ENCODE measurements at places on chromosomes 2 and 18.
A peak's percentile ranks its signal among the peaks of the same experiment; 100 is the strongest.

GRCh38 chr2:171167352-171167997 lies 6.8 kb upstream of the TLK1 start:
- DNase-seq = no peak

GRCh38 chr2:152428800-152429582 lies 94.0 kb downstream of the FMNL2 start:
- no peak for DNase-seq

- no peak for DNase-seq
These were observed 21.2 kb downstream of the WDFY1 start for GRCh38 chr2:223923976-223924375.

DNA sequence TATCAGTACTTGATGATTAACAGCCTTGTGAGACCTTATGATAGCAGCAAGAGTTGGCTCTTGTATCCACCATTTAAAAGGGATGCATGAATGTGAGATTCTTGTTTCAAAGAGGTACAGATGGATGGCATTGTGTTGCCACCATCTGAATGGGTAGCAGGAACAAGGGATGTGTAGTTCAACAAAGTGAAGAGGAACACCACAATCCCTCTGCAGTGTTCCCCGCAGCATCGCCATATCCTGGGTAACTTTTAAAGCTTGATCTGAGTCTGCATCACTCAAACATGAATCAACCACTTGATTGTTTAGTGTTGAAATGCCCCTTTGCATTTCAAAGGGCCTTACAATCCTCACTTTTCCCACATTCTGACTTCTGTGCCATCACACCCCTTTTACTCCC lies 106.7 kb downstream of the SS18 start:
- no peak for DNase-seq

DNA sequence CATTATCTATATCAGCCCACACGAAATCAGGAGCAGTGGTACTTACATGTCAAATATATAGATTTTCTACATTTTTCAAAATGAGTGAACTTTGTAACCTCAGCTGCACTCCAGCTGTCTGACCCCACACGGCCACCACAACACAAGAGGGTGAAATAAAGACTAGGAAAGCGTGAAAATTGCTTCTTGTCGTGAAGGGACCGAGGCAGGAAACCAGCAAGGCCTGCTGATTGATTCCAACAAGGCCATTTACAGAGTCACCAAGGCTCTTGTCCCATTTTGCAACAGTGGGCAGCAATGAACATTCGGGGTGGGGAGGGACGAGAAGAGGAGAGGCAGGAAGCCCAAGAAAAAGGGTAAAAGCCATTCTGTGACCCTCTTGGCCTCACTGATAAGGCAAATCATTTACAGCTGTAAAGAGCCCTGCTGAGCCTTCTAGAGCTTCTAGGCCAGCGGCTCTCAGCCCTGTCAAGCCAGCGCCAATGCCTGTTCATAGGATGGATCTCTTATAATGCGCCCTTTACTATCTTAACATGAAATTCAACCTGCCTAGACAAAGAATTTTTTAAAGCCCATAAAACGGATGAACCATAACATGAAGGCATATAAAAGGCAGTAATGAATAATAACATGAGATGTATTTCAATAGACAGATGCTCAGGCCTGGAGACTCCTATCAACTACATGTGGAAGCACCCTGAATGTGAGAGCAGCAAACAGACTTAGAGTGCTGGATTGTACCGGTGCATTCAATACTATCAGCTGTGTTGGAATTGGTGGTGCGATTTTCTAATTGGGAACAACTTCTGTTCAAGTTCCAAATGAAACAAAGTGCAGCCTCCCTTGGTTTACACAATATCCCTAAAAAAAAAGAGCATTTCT lies 269.0 kb downstream of the CDCA7 start:
- no peak for DNase-seq

GRCh38 chr18:28559511-28559910 lies 382.6 kb upstream of the CDH2 start:
- DNase-seq = no peak

GRCh38 chr18:50844554-50844953 lies 24.7 kb upstream of the MRO start:
- no peak for DNase-seq

DNA sequence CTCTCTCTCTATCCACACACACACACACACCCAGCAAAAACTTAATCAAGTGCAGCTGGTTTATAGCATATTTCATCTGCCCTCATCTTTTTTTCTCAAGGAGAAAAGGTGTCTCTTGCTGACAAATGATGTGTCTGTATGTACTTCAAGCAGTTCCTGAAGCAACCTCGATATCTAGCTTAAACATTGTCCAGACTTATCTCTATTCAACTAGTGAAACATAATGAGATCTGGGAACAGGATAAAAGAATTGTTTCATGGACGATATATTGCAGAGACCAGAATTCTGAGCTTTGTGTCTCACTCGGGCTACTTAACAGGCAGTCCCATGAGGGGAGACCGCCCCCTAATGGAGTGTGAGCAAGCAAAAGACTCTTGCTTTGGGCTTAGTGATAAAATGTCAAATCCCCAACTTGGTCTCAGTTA lies 929.2 kb upstream of the SOX11 start:
- DNase-seq = no peak

- DNase-seq = peak; percentile 73
These were observed 21.9 kb upstream of the RNF149 start for GRCh38 chr2:101330253-101330933.

DNA sequence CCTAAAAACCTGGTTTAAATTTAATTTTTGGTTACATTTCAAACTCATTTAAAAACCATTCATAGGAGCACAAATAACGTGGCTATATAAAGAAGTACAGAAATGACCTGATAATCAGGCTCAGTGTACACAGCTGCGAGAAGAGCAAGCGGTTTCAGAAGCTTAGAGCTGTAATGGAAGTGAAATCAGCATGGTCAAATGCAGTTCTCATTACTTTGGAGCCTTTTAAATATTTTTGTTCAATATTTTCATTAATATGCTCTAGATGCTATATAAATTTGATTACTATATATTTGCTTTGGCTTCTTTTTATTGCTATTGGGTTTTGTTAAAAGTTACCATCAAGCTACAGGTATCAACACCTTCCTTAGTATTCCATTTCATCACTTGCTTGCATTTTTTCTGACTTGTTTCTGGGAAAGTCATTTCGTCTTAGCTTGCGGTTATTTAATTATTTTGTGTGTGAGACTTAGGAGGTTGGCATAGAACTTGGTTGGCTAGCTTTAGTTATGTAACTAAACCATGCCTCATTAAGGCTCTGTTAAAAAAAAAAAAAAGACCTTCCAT lies 58.7 kb downstream of the AFTPH start:
- DNase-seq = no peak

GRCh38 chr2:128436479-128437203 lies 118.0 kb upstream of the HS6ST1 start:
- DNase-seq = no peak

GRCh38 chr18:47842836-47843235 lies 87.6 kb downstream of the SMAD2 start:
- no peak for DNase-seq

Data from dorsolateral prefrontal cortex (tissue), 122 donors.